ENCODE measurements at places on chromosomes 5 and 9. TPM values are rescaled to one million over a fixed set of nuclear protein-coding genes. Genes with fewer than 3 reads are reported as not detected.

DTWD2 gene
- total RNA-seq = 2.8 TPM

GRCh38 chr5:73374520-73375190, 73.9 kb downstream of the FOXD1 start:
- peaks cover under 1% of the 10 kb centered on the region for H3K4me1 ChIP-seq
- no peaks in the 10 kb centered on the region for H3K36me3 ChIP-seq
- no peak for DNase-seq
- peaks cover 66% of the 10 kb centered on the region for H3K27me3 ChIP-seq
- no peak overlapping the region for H3K4me3 ChIP-seq
- H3K27ac ChIP-seq = no peak overlapping the region

- no peak for DNase-seq
- no peak overlapping the region for H3K27ac ChIP-seq
- no peaks in the 10 kb centered on the region for H3K27me3 ChIP-seq
- H3K36me3 ChIP-seq = no peaks in the 10 kb centered on the region
These were observed 633.6 kb upstream of the FTMT start for GRCh38 chr5:121218086-121218485.

GRCh38 chr5:126754609-126755008, 22.3 kb upstream of the LMNB1 start:
- no peaks in the 10 kb centered on the region for H3K27me3 ChIP-seq
- H3K27ac ChIP-seq = no peak overlapping the region
- H3K4me3 ChIP-seq = no peak overlapping the region
- no peaks in the 10 kb centered on the region for H3K36me3 ChIP-seq

DNA sequence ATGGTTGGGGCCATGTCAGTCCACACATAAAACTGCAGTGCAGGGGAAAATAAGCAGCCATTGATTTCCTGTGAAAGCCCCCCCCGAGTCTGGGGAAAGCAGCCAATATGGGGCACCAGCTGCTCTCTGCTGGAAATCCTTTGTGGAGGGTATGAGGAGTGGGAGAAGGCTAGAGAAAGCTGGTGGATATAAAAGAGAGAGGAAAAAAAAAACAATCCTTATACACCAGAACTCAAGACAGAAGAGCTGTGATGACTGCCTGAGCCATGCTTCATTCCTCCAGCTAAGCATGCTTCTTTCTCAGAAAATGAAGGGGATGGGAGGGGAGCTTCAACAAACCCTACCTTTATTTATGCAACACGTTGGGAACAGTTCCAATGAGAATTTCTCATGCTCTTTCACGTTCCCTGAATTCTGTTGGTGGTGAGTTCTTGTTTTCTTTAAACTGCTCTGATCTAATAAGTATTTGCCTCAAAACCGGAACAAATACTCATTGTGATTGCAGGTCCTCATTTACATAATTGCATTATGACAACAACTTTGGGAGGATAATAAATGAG, 688.0 kb upstream of the SEMA6A start:
- DNase-seq = no peak
- H3K4me3 ChIP-seq = no peak overlapping the region
- H3K27me3 ChIP-seq = no peaks in the 10 kb centered on the region
- H3K4me1 ChIP-seq = no peaks in the 10 kb centered on the region
- H3K27ac ChIP-seq = no peak overlapping the region

DNA sequence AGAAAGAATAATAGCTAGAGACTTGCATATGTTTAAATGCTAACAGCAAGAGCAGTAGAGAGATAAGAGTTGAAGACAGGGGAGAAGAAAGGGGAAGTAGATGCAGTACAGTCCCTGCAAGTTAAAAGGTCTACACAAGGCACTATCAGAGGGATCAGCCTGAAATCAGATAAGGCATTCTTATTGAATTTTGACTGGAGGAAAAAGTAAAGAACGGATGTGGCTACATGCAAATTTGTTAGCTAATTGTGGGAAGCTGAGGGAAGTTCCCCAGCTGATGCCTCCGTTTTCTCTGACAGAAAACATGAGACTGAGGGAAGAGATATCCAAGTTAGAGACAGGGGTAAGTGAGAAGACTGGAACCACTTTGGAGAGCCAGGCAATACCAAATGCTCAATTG, 12.9 kb upstream of the RHOBTB3 start:
- peaks cover 16% of the 10 kb centered on the region for H3K4me1 ChIP-seq
- no peaks in the 10 kb centered on the region for H3K36me3 ChIP-seq
- no peak overlapping the region for H3K27ac ChIP-seq
- H3K27me3 ChIP-seq = peaks cover 7% of the 10 kb centered on the region
- H3K4me3 ChIP-seq = no peak overlapping the region
- DNase-seq = peak; percentile 35

DNA sequence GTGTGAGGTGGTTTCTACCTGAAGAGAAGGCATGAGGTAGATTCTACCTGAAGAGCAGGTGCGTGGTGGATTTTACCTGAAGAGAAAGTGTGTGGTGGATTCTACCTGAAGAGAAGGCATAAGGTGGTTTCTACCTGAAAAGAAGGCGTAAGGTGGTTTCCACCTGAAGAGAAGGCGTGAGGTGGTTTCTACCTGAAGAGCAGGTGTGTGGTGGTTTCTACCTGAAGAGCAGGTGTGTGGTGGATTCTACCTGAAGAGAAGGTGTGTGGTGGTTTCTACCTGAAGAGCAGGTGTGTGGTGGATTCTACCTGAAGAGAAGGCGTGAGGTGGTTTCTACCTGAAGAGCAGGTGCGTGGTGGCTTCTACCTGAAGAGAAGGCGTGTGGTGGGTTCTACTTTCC, 192.8 kb downstream of the MED10 start:
- H3K36me3 ChIP-seq = no peaks in the 10 kb centered on the region
- H3K4me3 ChIP-seq = no peak overlapping the region
- H3K27me3 ChIP-seq = peaks cover 5% of the 10 kb centered on the region
- no peak for DNase-seq
- no peak overlapping the region for H3K27ac ChIP-seq
- H3K4me1 ChIP-seq = no peaks in the 10 kb centered on the region

GRCh38 chr5:176144508-176144907, 93.7 kb upstream of the SIMC1 start:
- DNase-seq = no peak
- H3K27me3 ChIP-seq = peaks cover 16% of the 10 kb centered on the region
- peaks cover 6% of the 10 kb centered on the region for H3K36me3 ChIP-seq
- peaks cover 7% of the 10 kb centered on the region for H3K4me1 ChIP-seq
- H3K4me3 ChIP-seq = no peak overlapping the region

DNA sequence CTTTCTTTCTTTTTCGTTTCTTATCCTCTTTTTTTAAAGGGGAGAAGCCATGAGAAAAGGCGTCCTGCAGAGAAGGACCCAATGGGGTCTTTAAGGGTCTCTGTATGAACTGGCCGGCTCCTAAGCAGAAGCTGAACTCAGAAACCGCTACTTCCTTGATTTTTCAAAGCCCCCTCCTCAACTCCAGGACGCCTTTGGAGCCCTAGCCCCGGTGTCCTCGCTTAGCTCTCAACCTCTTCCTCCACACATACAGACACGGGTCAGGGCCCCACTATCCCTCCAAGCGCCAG, 8.3 kb downstream of the PAX5 start:
- peaks cover 82% of the 10 kb centered on the region for H3K27me3 ChIP-seq
- H3K36me3 ChIP-seq = no peaks in the 10 kb centered on the region
- H3K27ac ChIP-seq = no peak overlapping the region
- peak overlapping the region; percentile 40 for H3K4me3 ChIP-seq
- DNase-seq = no peak

DNA sequence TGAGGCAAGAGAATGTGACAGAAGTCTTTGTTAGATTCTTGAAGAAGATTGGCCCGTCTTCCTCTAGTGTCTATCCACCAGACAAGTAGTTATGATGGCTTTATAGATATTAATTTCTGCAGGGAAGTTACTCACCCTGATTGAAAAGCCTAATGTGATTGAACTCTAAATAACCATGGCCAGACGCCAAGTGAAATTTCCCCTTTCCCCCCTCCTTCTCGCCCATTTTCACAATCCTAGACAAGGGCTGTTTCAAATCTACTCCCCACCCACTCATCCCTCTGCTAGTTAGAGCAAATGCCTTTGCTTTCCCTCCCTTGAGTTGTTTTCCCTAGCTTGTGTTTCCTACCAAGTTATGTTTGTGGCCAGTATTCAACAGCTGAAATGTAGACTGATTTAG, 182.5 kb downstream of the TMEM167A start:
- no peaks in the 10 kb centered on the region for H3K27me3 ChIP-seq
- H3K4me1 ChIP-seq = no peaks in the 10 kb centered on the region
- no peak for DNase-seq
- no peak overlapping the region for H3K4me3 ChIP-seq

GRCh38 chr9:86099701-86100364, 475 bp upstream of the GOLM1 start:
- no peaks in the 10 kb centered on the region for H3K36me3 ChIP-seq
- H3K4me1 ChIP-seq = peaks cover 8% of the 10 kb centered on the region
- peak overlapping the region; percentile 73 for H3K4me3 ChIP-seq
- H3K27ac ChIP-seq = no peak overlapping the region
- peaks cover 40% of the 10 kb centered on the region for H3K27me3 ChIP-seq
- DNase-seq = peak; percentile 43

GRCh38 chr5:150579462-150580400, 60.7 kb upstream of the SYNPO start:
- H3K4me1 ChIP-seq = no peaks in the 10 kb centered on the region
- no peak overlapping the region for H3K27ac ChIP-seq
- no peak overlapping the region for H3K4me3 ChIP-seq

DNA sequence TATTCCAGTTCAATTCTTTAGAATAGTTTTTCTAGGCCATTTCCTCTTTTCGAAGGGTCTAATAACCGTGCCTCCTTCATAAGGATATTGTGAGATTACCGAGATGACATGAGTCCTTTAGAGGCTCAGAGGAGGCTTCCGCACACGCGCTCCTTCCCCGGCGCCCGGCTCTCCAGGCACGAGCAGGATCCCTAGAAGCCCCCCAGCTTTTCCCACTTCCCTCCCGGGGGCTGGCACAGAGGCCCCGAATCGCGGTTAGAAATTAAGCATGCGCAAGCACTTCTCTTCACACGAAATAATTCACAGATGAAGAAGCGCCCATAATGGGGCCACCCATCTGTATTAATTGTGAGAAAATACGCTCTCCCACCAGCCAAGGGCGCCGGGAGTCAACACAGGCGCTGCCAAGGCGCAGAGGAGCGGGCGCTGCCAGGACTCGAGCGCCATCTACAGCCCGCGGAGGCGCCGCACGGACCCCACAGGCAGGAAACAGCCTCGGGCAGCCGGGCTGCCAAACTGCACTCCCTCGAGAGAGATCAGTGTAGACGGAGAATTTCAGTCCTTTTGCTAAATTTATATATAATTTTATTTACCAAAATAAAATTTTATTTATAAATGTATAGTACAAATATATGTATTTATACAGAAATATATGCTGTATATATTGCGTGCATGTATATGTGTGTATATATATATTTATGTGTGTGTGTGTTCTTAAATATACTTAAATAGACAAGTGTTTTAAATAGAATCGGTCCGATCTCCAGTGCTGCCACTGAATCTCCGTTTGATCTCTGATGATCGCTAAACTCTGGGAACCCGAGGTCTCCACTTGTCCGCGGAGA, 258.1 kb upstream of the NFIL3 start:
- no peaks in the 10 kb centered on the region for H3K36me3 ChIP-seq
- peak; percentile 82 for DNase-seq
- peaks cover 30% of the 10 kb centered on the region for H3K27me3 ChIP-seq
- H3K4me1 ChIP-seq = peaks cover 5% of the 10 kb centered on the region
- no peak overlapping the region for H3K4me3 ChIP-seq
- H3K27ac ChIP-seq = no peak overlapping the region

DNA sequence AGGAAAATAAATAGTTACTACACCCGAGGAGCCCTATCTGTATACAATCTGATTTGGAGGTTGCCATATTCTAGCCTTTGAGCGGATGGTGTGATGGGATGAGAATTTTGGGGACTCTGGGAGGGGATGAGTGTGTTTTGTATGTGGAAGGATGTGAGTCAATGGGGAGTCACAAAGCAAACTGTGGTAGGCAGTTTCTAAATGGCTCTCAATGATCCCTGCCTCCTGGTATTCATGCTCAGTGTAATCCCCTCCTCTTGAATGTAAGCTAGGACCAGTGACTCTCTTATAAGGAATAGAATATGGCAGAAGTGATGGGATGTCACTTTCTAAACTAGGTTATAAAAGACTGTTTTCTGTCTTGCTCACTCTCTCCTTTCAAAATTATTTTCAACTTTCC, 205.7 kb upstream of the RIOK2 start:
- no peak overlapping the region for H3K27ac ChIP-seq
- no peak for DNase-seq
- no peaks in the 10 kb centered on the region for H3K4me1 ChIP-seq
- no peaks in the 10 kb centered on the region for H3K36me3 ChIP-seq
- no peaks in the 10 kb centered on the region for H3K27me3 ChIP-seq

DNA sequence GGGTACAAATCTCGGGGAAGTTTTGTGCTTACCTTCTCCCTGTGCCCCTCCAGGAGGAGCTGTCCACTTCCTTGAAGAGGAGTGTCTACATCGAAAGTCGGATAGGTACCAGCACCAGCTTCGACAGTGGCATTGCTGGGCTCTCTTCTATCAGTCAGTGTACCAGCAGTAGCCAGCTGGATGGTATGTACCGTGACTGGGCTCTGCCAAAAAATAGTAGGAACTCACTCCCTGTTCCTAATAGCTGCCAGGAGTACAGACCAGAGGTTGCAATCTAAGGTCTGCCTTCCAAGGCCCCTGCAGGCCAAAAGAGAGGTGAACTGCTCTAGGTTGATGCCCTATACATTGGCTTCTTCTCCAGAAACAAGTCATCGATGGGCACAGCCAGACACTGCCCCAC, 3.9 kb downstream of the KIF20A start:
- H3K4me3 ChIP-seq = no peak overlapping the region
- no peaks in the 10 kb centered on the region for H3K27me3 ChIP-seq
- H3K36me3 ChIP-seq = peaks cover 53% of the 10 kb centered on the region
- no peak for DNase-seq
- H3K4me1 ChIP-seq = peaks cover 5% of the 10 kb centered on the region

CD72 gene
- total RNA-seq = 9.4 TPM

All from activated CD4-positive, alpha-beta memory T cell treated with anti-CD3 and anti-CD28 coated beads for 36 hours (primary cell).